ENCODE measurements at places on chromosomes 3 and 15.

DNA sequence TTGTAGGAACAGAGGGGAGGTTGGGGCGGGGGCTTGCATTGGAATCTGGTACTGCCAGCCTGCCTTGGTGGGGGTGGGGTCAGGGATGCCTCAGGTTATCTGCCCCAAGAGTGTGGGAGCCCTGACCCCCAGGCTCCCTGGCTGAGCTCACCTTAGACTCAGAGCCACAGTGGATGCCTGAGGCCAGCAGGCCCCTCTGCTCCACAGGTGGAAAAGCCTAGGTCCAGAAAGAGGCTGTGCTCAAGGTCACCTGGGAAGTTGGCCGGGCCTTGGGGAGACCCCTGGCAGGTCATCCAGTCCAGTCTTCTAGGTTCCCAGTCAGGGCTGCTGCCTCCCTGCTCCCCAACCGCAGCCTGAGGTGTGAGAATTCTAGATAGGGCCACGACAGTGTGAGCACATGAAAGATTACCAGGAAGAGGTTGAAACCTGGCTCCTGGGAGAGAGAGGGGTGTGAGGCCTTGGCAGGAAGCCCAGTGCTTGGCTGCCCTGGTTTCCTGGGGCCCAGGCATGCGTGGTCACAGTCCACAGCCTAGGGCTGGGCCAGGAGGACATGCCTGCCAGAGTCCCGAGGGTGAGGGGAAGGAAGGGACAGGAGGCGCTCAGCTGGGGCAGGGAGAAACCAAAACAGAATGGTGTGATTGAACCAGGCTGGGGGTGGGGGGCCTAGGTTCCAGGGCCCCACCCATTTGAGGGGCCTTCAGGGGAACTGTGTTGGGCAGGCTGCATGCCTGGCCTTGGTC lies 4.9 kb downstream of the HDAC11 start:
- DNase-seq, result peak; percentile 57

- no peak for DNase-seq
These were observed 151.4 kb downstream of the MEIS2 start for GRCh38 chr15:36948982-36949381.

- no peak for DNase-seq
These were observed 94.0 kb upstream of the IQSEC1 start for GRCh38 chr3:13167064-13167743.

- no peak for DNase-seq
These were observed 83.4 kb upstream of the POU1F1 start for GRCh38 chr3:87359826-87360225.

DNA sequence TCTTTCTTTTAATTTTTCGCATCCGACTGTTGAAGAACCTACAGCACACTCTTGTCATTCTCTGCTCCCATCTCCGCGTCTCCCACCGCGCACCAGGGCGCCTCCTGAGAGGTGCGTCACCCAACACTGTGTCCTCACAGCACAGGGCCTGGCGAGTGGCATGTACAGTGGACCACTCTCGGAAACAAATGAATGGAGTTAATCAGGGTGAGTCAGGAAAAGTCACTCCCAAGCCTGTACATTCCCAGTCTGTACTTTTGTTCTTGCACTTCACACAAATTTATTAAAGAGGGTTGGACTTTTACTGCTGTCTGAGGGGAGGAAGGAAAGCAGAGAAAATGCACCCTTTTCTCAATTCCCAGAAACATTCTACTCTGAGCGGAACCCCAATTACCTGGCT lies 625 bp downstream of the COL6A6 start:
- peak; percentile 63 for DNase-seq
